ENCODE measurements at places on chromosomes 4 and X.

GRCh38 chr4:172740434-172740833, 428.2 kb upstream of the GALNT7 start:
- DNase-seq = no peak

DNA sequence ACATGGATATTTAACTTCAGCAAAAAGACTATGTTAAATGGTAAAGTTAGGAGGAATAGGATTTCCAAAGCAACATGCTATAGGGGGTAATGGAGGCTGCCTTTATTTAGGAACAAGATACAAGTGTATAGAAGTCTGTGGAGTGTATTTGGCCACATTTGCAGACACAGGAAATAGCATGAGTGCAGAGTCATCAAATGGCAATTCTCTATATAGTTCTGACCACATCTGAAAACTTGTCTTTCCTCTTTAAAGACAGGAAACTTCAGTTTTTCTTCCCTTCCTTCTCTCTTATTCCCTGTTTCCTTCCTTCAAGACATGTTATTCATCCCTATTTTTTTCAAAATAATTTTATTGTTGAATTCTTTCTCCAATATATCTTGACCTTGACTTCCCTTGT, 119.3 kb upstream of the PITX2 start:
- DNase-seq = no peak

DNA sequence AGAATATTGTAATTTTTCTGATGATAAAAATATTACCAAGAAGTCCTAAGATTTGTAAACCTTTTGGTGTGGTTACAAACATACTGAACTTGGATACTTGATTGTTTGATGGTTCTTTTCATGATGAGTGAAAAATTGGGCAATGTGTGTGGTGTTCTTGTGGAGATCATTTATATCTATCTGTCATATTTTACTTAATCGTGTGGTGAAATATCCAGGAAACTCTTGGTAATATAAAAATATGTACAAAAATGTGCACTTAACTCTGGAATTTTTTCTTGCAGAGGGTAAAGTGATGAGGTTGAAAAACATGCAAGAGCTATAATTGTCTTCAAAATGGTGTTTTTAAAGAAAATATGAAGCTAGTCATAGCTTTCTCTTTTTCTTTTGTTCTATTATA, 2.8 kb downstream of the DCUN1D4 start:
- DNase-seq = no peak

DNA sequence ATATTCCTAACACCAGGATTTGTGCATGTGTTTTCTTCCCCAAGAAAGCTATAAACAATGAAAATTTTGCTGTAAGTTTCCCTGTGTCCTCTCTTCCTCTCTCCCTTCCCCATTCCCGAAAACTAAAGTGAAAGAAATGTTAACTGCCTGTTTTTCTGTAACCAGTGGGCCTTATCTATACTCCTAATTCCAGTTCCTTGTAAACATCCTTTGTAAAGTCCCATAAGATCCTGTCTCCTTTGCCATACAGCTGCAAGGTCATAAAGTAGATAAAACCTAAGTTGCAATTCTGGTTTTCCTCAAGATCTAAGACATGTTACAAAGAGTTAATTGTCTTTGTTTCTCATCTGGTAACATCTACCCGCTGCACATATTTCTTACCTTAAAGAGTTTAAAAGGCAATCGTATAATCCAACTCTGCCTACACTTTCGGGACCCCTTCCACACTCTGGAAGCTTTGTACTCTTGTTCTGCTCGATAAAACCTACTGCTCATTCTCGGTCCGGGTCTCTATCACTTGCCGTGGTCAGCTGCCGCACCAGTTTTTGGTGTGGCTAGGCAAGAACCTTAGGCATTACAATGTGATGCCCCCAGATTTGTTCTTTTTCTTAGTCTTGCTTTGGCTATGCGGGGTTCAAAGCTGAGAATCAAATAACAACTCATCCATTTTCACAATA, 20.5 kb downstream of the UGT2B7 start:
- no peak for DNase-seq

DNA sequence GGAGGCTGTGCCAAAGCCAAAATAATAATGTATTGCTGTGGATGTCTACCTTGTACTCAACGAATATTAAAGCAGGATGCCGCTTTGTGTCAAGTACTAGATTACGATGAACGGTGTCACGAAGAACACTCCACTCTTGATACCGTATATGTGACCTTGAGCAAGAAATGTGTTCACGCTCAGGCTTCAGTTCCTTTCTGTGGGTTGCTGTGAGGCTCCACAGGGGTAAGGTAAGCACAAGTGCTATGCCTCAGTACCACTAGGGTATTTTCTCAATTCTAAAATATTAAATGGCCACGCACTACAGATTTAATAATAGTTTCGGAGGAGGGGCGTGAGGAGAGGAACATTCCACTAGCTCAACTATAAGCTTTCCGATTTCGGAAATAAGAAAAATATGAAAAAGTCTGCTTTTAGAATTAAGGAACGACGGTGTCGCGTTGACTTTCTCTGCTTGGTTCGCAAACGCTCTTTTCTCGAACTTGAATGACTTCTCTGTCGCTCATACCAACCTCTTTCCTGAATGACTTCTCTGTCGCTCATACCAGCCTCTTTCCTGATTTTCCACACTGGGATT, 607 bp upstream of the SCOC start:
- DNase-seq = peak; percentile 11

- no peak for DNase-seq
These were observed 329.5 kb downstream of the GRIA2 start for GRCh38 chr4:157550028-157550427.

DNA sequence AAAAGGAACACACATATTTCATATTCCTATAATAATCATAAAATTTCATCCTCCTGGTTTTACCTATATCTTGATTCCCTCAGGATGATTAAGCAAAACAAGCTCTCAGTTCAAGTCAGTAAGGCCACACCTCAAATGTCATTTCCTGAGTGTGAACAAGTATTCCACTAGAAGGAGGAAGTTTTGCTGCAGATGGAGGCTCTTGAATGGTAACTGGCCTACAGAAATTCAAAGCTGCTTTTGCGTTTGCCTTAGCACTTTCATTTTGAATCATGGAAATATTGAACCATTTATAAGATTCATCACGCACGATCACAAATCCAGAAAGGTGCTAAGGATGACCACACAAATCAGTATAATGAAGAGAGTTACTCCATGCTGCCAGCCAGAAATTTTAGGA, 254.4 kb upstream of the CXXC4 start:
- no peak for DNase-seq

DNA sequence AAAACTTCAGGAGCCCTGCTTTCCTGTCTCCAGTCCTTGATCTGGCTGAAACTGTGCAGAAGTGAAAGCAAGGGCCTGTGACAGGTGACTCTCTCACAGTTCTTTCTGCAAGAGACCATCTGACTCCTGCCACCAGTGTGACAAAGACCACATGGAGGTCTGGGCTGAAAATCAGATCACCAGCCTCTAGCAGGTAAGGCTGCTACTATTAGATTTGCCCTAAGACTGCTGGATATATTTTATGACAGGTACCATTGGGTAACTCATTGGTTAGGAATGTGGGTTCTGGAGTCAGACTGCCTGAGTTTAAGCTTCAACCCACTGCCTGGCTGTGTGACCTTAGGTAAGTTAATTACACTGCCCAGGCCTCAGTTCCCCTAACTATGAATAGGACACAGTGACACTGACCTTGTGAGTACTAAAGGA, 163.3 kb upstream of the SLC7A11 start:
- DNase-seq = no peak

- no peak for DNase-seq
These were observed 8.2 kb downstream of the TNIP3 start for GRCh38 chr4:121155893-121156292.

DNA sequence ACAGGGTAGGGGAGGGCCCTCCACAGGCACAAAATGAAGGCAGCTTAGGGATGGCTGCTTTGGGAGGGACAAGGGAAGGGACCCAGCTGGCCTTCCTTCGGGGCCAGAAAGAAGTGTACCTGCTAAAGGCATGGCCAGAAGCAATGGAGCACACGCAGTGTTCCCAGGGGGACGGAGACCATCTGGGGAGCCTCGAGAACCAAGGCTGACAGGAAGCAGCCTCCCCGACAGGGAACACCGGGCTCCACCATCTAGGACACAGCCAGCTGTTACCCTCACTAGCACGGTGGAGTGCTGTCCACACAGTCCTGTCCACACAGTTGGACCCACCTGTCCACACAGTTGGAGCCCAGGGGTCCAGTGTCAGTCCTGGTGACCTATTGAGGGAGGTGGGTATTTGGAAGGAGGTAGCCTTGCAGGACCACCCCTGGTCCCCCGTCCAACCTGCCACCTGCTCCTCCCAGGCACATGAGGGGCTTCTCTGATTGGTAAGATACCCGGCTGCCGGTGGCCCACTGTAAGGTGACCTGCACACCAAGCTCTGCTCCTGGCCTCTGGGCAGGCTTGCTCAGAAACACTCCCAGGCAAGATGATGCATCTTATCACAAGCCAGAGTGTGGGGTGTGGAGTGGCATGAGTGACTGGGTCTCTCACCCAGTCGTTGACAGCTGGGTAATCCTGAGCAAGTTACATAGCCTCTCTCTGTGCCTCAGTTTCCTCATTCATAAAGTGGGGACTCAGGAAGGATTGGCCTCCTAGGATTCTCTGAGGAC, 20.5 kb upstream of the AFAP1 start:
- DNase-seq = no peak

GRCh38 chr4:95606739-95607138, 58.0 kb upstream of the UNC5C start:
- no peak for DNase-seq

DNA sequence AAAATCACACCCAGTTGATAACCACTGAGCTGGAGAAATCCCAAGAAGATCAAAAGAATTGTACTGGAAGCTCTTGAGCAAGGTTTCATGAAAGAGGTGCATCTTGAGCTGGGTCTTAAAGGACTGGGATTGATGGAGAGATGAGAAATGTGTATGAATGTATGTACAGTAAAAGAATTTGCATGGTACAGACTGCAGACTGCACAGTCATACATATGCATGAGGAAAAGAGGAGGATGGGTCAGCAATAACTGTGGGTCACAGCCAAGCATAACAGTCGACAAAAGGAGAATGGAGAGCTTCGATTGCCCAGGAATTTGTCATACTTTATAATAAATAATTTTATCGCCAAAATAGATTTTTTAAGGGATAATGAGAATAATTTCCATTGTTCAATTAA, 4.8 kb upstream of the RELL1 start:
- DNase-seq = no peak

DNA sequence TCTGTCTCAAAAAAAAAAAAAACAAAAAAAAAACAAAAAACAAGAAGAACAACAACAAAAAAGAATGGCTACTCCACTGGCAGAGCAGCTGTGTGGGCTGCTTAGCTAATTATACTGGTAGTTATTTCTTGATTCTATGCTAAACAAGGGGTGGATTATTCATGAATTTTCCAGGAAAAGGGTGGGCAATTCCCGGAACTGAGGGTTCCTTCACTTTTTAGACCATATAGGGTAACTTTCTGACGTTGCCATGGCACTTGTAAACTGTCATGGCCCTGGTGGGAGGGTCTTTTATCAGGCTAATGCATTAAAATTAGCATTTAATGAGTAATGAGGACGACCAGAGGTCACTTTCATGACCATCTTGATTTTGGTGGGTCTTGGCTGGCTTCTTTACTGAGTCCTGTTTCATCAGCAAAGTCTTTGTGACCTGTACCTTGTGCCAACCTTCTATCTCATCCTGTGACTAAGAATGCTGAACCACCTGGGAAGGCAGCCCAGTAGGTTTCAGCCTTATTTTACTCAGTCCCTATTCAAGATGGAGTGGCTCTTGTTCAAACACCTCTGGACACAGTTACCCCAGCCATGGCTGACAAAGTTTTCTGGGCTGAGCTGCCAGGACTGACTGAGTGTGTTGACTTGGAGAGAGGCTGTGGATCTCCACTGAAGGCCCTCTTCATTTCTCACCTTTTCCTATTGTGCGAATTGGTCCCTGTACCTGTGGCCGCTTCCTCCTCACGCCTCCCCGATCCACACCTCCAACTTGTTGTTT, 1.3 kb upstream of the OCIAD2 start:
- DNase-seq = no peak

- DNase-seq = no peak
These were observed 555.4 kb downstream of the RAB28 start for GRCh38 chr4:12928751-12929150.

DNA sequence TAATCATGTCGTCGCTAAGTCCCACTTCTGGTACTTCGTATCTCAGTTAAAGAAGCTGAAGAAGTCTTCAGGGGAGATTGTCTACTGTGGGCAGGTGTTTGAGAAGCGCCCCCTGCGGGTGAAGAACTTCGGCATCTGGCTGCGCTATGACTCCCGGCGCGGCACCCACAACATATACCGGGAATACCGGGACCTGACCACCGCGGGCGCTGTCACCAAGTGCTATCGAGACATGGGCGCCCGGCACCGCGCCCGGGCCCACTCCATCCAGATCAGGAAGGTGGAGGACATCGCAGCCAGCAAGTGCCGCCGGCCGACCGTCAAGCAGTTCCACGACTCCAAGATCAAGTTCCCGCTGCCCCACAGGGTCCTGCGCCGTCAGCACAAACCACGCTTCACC, 11.3 kb downstream of the PNCK start:
- DNase-seq = peak; percentile 21

- no peak for DNase-seq
These were observed 89.7 kb upstream of the CBR4 start for GRCh38 chr4:169099771-169100180.

GRCh38 chrX:81121513-81122363, 80.0 kb downstream of the HMGN5 start:
- DNase-seq = peak; percentile 74

GRCh38 chrX:13258052-13258444, 61.8 kb downstream of the ATXN3L start:
- no peak for DNase-seq

GRCh38 chr4:187798385-187798784, 197.2 kb upstream of the ZFP42 start:
- no peak for DNase-seq

GRCh38 chrX:8091510-8091909, 79.6 kb downstream of the VCX2 start:
- DNase-seq = no peak

DNA sequence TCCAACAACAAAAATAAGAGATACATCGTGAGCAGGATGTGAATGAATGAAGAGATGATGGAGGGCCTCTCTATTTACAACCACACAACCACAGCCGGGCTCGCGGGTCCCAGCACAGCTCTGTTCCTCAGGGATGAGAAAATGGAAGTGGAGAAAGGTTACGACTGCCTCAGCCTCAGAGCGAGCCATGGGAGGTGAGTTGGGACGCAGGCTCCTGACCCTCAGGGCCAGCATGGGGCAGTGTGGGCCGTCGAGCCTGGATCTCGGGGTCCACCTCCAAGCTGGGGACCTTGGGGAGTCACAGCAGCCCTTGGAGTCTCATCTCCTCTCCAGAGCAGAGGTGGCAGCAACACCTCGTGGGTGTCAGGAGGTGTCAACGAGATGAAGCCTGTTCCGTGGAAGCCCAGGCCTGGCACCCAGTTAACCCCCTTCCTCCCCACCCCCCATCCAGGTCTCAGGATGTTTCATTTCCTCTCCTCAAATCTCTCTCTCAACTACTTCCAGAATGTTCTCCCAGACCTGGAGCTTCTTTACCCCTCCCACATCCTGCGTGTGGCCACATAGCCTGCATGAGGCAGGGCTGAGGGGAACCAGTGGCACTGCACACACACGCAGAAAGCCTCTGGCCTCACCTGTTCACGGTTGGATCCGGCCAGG, 25.9 kb downstream of the C4orf50 start:
- DNase-seq = no peak

GRCh38 chr4:38213083-38213805, 253.0 kb downstream of the PTTG2 start:
- no peak for DNase-seq

GRCh38 chr4:57442831-57443291, 332.7 kb upstream of the IGFBP7 start:
- no peak for DNase-seq

- DNase-seq = no peak
These were observed 63.2 kb downstream of the MGST2 start for GRCh38 chr4:139728840-139729239.

GRCh38 chrX:116232833-116233232, 62.3 kb downstream of the AGTR2 start:
- no peak for DNase-seq

All from stimulated activated naive CD4-positive, alpha-beta T cell (primary cell).